NAMALWA (cell line): ENCODE measurements at places on chromosomes 16 and 17.

DNA sequence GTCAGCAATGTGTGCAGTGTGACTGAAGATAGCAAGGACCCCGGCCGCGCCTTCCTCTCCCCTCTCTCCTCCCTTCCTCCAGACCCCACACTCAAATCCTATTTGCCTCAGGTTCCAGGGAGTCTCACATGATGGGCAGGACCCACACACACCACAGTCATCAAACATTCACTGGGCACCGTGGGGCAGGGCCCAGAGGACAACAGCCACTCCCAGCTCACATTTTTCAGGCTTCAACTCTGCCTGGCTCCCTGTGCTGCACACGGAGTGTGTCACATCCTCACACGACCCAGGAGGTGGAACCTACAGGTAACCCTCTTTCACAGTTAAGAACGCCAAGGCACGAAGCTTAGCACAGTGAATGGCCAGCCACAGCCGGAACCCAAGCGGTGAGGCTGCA, 30.5 kb downstream of the PEMT start:
- DNase-seq: no peak

GRCh38 chr17:1930337-1930645, 94.8 kb downstream of the RTN4RL1 start:
- DNase-seq: no peak

- DNase-seq: peak; percentile 68
Measured at GRCh38 chr17:8041249-8041928, 2.5 kb downstream of the ALOX15B start.

DNA sequence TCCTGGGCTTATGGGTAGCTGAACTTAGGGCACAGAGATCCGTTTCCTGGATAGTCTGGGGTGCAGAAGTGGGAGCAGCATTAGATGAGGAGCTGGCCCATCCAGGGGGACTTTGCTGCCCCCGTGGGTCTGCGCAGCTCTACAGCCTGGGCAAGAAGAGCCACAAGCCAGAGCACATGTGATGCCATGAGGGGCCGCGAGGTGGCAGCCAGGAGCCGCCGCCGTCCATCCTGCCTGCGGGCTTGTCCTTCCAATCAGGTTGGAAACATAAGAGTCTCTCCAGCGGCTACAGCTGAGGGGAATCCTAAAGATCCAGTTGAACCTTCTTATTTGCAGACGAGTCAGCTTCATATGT, 21.9 kb downstream of the C1QTNF1 start:
- DNase-seq: peak; percentile 65

GRCh38 chr16:56691885-56692284, 9.6 kb downstream of the MT1X start:
- DNase-seq: no peak

- no peak for DNase-seq
Measured at GRCh38 chr17:67534941-67535340, 157.9 kb downstream of the PITPNC1 start.

- no peak for DNase-seq
Measured at GRCh38 chr17:77695386-77695785, 263.1 kb upstream of the TNRC6C start.

- DNase-seq: no peak
Measured at GRCh38 chr16:86212706-86213436, 297.5 kb upstream of the FOXF1 start.

GRCh38 chr16:88502776-88503280, 49.7 kb downstream of the ZFPM1 start:
- DNase-seq: no peak

DNA sequence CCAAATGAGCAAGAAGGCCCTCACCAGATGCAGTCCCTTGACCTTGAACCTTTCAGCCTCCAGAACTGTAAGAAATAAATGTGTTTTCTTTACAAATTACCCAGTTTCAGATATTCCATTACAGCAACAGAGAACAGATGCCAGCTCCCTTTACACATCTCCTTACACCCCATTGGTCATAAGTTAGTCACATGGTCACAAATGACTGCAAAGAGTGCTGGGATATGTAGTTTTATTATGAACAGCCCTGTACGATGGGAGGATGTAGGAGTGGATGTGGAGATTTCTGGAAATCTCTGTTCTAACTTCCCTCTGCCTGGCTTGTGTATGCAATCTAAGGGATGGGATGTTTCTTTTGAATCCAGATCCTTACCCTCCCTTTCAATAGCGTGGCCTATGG, 13.3 kb upstream of the RPL38 start:
- peak; percentile 75 for DNase-seq

- DNase-seq: peak; percentile 61
Measured at GRCh38 chr16:14193316-14193871, 122.3 kb downstream of the MRTFB start.

GRCh38 chr17:37219876-37220606, 155.7 kb upstream of the C17orf78 start:
- DNase-seq: no peak

DNA sequence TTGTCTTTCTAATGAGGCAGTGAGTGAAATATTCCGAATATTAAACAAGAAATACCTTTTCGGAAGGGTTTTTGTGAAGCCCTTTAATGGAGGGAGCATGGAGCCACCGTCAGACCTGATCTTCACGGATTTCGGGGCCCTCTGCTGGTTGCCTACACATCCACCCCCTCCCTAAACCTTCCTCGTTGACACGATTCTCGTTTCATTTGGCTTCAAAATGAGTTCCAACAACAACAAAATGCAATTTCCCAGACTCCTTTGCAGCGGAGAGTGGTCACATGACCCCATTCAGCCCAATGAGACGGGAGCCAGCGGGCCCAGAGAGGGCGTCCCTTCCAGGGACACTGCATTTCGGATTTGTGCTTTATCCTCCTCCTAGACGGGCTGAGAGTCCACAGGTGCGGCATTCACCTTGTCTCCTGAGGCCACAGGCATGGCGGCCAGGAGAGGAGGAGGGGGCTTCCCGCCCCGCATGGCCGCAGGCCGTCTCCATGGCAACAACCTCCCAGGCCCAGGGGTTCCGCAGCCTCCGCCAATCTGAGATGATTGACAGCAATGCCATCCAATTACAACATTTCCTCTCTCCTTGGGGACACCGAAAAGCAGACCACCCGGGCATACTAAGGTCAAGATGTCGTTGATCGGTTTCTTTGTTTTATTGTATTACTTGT, 259.8 kb downstream of the C16orf95 start:
- no peak for DNase-seq

GRCh38 chr17:61000911-61001310, 323.3 kb downstream of the BCAS3 start:
- peak; percentile 11 for DNase-seq

GRCh38 chr16:12917653-12918052, 16.3 kb downstream of the SHISA9 start:
- no peak for DNase-seq

- DNase-seq: no peak
Measured at GRCh38 chr16:80968386-80969113, 38.1 kb downstream of the CMC2 start.

GRCh38 chr16:87207509-87207908, 109.7 kb downstream of the C16orf95 start:
- DNase-seq: no peak

- DNase-seq: no peak
Measured at GRCh38 chr16:18959031-18959505, 24.7 kb upstream of the TMC7 start.

DNA sequence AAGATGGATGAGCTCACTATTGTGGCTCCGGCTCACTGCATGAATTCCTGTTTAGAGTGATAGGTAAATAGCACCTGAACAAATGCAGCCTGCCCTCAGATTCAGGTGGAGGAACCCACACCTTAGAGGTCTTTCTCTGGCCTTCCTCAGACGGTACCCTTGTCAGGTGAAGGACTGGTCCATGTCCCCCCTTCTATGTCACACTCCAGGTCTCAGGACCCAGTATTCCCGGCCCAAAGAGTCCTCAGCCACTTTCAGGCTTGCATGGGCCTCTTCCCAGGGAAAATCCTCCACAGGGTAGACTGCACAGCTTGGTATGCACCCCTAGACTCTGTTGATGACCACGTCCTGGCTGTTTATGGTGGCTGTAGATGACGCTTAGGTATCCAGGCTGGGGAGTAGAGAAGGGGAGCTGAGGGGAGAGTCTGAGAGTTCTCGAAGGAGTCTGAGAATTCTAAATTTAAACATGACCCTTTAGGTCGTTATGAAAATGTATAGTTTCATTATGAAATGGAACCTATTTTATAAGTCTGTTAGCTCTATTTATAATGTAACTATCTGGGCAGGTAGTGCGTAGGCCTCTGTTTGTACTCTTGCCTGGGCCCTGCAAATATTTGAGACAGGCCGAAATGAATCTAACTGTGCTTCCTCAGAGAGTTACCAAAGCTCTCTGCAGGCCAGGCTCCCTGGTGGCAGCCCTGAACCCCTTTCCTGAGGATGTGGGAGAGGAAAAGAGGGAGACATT, 32.5 kb upstream of the CCR7 start:
- DNase-seq: no peak

DNA sequence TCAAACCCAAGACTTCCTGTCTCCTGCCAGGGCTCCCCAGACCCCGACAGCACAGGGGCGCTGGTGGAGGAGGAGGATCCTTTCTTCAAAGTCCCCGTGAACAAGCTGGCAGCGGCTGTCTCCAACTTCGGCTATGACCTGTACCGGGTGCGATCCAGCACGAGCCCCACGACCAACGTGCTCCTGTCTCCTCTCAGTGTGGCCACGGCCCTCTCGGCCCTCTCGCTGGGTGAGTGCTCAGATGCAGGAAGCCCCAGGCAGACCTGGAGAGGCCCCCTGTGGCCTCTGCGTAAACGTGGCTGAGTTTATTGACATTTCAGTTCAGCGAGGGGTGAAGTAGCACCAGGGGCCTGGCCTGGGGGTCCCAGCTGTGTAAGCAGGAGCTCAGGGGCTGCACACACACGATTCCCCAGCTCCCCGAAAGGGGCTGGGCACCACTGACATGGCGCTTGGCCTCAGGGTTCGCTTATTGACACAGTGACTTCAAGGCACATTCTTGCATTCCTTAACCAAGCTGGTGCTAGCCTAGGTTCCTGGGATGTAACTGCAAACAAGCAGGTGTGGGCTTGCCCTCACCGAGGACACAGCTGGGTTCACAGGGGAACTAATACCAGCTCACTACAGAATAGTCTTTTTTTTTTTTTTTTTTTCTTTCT, 8.1 kb downstream of the SERPINF1 start:
- peak; percentile 66 for DNase-seq

- DNase-seq: no peak
Measured at GRCh38 chr16:23745263-23745662, 9.6 kb upstream of the CHP2 start.

DNA sequence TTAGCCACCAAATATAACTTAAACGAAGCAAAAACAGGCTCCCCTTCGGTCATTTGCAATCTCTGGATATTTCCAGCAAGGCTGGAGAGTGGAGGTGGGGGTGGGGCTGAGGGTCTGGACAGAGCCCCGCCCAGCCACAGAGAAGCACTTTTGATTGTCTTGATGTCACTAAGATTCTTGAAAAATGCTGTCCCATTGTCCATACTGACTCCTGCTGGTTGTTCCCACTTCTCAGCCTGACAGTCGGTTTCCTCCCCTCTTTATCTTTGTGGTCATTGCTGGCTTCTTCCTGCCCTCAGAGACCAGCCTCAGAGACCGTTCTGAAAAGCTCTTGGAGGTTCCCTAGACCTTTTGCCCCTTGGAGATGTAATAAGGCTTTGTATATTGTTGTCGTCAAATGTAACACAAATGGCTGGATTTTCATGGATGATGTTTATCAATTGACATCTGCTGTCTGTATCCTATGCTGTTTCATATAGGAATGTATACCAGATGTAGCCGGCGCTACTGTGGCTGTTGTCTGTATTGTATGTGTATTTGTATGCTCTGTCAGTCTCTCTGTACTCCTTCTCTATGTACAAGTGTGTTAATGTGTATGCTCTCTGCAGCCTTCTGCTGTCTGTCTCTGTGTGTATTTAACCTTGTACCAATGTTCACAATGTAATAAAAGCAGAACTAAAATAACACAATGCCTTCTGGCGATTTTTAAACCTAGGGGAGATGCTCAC, 94.8 kb upstream of the DNAH9 start:
- no peak for DNase-seq

DNA sequence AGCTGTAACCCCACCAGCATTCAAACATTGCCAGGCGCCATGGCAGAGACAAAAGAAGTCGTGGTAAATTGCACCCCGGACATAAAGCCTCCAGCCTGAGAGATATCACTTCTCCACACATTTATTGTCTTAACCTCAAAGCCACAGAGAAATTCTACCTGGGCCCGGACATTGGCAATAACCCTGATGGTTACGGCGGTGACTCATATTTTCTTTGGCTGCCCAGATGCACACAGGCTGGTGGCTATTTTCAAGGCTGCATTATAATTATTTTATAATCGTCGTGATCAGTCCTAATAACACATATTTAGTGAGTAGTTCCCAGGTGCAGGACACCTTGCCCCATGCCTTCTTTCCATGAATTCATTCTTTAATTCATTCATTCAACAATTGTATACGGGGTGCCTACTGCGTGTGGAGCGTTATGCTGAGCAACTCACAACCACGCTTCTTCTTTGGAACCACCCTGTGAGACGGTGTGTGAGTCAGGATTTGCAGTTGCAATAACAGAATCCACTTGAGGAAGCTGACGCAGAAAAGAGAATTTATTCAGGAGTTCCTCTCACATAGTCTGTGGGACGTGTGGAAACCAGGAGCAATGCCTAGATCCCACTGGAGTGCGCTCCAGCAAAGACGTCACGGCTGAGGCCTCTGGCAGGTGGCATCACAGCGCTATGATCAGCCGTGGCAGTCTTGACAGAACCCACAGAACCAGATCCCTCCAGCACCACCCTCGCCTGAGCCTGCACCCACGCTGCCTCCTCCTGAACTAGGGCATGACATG, 245.7 kb downstream of the FOXL1 start:
- DNase-seq: no peak

GRCh38 chr16:28879261-28879840, 1.1 kb downstream of the ATP2A1 start:
- DNase-seq: peak; percentile 33

- no peak for DNase-seq
Measured at GRCh38 chr16:57592591-57593003, 35.8 kb upstream of the ADGRG1 start.

GRCh38 chr16:78703936-78704335, 604.5 kb downstream of the WWOX start:
- DNase-seq: no peak

- no peak for DNase-seq
Measured at GRCh38 chr16:77736879-77737278, 14.6 kb downstream of the NUDT7 start.

- no peak for DNase-seq
Measured at GRCh38 chr16:85856079-85856478, 42.9 kb upstream of the IRF8 start.

DNA sequence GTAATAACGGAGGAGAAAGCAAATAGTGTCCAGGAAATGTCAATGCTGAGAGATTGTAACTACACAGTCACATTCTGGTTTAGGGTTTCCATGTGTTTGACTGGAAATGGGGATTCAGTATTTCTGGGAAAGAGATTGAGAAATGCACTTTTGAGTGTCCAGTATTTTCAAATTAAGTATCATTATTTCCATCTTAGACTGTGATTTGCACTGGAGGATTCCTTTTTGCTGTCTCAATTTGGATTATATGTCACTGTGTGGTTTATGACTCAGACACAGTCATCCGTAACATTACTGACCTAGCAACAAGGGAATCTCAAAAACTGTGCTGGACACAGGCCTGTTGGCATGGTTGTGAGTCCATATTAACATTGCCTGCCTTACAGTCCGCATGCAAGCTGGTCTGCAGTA, 681.4 kb downstream of the CDH11 start:
- DNase-seq: no peak
